HT1080 (cell line): ENCODE measurements at places on chromosomes 12 and 14. TPM values are rescaled to one million over a fixed set of nuclear protein-coding genes. Genes with fewer than 3 reads are reported as not detected.

DNA sequence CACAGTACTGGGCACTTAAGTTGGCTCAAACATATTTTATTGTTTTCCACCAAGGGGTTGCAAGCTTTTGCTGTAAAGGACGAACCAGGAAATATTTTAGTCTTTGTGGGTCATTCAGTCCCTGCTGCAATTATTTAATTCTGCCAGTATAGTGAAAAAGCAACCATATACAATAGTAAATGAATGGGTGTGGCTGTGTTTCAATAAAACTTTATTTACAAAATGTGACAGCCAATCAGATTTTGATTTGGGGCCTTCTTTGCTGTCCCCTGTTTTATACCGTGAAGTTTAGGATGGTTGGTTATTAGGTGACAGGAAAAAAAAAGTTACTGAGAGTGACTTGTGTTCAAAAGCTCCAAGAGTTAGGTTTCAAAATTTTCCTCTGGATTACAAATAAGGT is 956.4 kb downstream of the AACS start:
- no peak for DNase-seq

GRCh38 chr12:26868447-26869103 is 35.6 kb upstream of the ITPR2 start:
- no peak for DNase-seq

- no peak for DNase-seq
These were observed 1.2 kb downstream of the KCNJ8 start for GRCh38 chr12:21773263-21773741.

DNA sequence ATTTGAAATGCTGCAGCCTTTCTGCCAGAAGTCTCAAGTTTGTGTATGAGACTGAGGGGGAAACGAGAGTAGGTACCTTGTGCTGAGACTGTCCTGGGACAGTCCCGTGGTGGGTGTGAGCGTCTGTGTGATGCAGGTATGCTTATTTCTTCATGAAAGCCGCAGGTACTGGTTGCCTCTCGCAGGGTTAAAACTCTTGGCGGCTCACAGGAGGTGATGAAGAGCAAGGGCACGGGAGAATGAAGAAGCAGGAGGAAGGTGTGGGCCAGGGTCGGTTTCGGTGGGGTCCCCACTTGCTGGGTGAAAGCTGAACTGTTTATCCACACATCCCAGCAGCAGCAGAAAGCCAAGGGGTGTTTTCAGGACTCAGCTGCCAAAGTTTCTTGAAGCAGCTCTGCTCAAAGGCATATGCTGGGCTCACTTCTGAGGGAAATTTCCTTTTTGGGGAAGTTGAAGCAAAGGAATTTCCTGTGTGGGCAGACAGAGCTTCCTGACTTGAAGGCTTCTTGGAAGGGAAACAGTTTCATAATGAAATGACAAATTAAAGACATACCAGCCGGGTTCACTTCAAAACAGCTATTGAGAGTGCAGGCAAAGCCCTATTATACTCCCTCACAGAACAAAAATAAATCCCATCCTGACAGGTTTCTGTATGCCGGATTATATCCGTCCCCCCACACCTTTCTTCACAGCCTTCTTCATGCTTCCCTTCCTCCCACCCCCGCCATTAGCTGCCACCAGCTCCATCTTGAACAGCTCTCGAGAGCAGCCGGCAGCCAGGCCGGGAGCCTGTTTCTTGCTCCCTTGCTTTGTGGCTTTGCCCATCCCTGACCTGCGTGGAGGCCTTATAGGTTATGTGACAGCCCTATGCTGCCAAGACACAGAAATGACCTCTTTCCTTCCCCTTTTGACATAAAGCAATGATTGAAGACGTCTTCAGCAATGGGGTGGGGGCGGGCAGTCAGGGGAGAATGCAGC is 116.6 kb downstream of the ETV6 start:
- peak; percentile 14 for DNase-seq

- DNase-seq: no peak
These were observed 11.2 kb downstream of the PPP1CC start for GRCh38 chr12:110731479-110731878.

- DNase-seq: peak; percentile 93
These were observed 8.1 kb upstream of the P2RX7 start for GRCh38 chr12:121124402-121125109.

GRCh38 chr14:86003998-86004397 is 474.1 kb downstream of the FLRT2 start:
- DNase-seq: peak; percentile 43

- no peak for DNase-seq
These were observed 28.3 kb downstream of the DIO3 start for GRCh38 chr14:101589486-101590015.

DNA sequence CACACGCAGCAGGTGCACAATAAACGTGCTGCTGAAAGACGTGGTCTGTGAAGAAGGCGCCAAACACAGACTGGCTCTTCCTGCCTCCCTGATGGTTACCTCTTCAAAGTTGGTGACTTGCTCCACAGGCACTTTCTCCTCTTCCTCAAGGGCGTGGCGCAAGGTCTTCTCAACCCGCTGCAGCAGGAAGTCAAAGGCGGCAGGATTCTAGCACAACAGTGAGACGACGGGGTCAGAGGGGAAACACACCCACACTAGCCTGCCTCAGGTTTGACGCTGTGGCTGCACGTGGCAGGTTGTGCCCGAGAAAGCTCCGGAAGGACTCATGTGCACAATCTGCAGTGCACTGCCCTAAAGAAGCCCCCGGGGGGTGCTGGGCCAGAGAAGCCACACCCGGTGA is 15.0 kb downstream of the POLE start:
- no peak for DNase-seq

DNA sequence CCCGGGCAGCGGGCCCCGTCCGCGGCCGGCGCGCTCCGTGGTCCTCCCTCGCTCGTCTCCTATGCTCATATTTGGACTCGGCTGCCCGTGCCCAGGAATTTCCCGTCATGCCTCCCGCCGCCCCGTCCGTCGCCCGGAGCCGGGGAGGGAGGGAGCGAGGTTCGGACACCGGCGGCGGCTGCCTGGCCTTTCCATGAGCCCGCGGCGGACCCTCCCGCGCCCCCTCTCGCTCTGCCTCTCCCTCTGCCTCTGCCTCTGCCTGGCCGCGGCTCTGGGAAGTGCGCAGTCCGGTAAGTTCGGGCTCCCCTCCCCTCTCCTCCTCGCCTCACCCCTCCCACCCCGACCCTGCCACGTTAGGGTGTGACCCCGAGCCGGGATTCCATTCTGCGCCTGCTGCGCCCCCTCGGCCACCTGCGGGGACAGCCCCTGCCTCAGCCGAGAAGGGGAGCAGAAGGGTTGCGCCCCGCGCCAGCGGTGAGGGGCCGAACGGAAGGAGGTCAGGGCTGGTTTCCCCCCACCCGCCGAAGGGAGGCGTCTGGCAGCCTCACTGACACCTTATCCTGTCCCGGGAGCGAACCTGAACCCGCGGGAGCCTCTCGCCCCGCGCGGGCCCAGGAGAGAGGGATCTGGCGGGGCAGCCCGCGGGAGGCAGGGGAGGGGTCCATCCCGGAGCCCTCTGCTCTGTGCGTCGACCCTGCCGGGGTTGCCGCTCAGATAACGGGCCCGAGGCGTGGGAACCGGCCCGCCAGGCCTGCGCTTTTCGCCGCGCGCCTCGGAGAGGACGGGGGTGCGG is at the start of gene MSRB3:
TSS of gene MSRB3 (plus strand) at position 108 of the 793 bp plus-strand sequence. CDS start 29,897 bp downstream, outside the sequence.
- peak; percentile 55 for DNase-seq

DNA sequence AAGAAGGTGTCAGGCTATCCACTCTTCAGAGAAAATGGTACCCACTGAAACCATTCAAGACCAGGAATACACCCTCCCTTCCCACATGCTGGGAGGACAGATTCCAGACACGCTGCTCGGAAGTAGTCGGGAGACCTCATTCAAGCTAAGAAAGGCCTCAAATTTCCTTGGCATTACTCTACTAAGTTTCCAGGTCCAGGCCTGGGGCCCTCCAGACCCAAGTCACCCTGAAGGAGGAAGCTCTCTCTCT is 27.1 kb upstream of the RPLP0 start:
- no peak for DNase-seq

DNA sequence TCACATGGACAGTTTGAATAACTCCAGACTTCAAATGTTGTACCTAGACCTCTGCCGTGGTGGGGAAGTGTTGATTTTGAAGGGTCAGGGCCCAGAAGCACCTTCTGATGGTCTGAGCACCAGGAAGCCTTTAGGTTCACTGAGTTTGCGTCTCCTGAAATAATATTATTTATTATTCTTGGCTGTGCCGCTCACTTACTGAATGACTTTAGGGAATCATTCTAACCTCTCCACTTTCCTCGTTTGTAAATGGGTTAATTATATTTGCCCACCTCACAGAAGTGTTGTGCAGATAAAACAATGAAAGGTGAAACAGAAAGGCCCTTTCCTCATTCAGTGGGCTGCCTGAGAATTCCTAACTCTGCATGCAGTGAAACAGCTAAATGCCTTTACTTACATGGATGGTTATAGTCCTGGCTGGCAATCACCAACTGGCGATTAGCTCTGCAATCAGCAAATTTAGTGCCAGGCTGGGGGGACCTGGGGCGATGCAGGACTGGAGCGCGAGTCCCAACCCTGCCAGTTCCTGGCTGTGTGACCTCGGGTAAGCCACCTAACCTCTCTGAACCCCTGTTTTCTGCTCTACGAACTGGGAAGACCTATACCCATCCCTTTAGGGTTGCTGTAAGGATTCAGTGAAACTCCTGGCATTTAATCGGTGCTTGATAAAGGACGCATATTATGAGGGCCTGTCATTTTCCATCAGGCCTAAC is 57.5 kb downstream of the MAP1LC3B2 start:
- DNase-seq: no peak

DNA sequence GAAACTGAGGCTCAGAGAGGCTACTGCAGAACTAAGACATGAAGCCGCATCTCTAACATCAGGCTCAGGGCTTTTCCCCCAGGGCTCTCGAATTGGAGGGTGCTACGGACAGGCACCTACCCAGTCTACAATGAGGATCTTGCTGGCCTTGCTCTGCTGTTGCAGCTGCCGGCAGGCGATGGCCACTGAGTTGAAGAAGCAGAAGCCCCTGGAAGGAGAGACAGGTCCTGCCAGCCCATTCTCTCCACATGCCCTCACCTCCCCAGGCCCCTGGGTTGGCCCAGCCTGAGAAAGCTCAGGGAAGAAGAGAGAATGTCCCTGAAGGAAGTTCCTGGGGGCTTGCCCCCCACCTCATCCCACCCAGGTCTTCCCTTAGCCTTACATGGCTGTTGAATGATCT is 16.1 kb downstream of the SLC48A1 start:
- no peak for DNase-seq

GRCh38 chr14:54252072-54252730 is 144.6 kb upstream of the CDKN3 start:
- peak; percentile 94 for DNase-seq

- DNase-seq: no peak
These were observed 67.5 kb upstream of the BTG1 start for GRCh38 chr12:92213166-92213565.

DNA sequence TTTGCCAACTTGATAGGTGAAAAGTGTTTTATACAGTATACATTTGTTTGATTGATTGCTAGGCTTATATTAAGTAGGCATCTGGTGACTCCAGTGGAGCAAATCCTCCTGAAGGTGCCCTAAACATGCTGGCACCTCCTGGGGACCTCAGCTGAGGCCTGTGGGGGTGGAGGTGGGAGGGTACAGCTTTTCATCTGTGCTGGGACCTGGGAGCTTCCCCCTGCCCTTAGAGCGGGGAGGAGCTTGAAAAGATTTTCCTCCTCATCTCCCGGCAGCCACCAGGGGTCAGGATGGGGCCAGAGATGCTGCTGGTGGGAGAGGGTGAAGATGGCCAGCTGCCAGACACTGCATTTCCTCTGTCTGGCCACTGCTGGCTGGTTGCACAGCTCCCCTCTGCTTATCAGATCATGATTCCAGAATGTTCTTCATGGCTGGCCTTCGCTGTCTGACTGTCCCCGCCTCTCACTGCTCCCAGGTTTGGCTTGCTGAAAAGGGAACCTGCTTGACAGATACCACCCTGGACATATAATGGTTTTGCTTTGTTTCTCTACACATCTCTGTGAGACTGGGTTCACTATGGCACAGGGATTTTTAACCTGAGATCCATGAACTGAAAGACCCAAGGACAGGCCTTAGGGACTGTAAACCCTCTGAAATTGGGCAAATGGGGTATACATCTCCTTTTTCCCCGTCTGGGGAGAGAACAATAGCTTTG is 10.5 kb upstream of the JPH4 start:
- peak; percentile 90 for DNase-seq

DNA sequence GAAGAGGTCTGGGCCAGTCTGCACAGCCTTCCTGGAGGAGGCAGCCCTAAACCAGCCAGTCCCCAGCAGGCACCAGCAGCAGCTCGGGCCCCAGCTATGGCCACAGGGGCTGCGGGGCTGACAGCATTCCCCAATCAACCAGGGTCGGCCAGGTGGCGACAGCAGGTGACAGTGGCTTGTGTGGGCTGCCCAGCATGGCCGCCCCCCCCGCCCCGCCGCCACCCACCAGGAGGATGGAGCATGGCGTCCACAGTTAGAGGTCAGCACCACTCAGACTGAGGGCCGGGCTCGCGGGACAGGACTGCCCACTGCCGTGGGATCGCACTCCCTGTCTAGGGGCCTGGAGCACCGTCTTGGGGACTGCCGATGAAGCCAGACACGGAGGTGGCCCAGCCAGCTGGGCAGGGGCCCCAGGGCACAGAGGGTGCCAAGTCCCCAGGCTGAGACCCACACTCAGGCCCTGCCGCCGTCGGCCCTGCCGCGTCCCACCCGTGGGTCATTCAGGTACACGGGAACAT is 15.0 kb downstream of the AKT1 start:
- no peak for DNase-seq

GRCh38 chr14:89280600-89280999 is 136.4 kb downstream of the FOXN3 start:
- no peak for DNase-seq

- no peak for DNase-seq
These were observed 120.2 kb downstream of the SAMD4A start for GRCh38 chr14:54686871-54687749.

- no peak for DNase-seq
These were observed 82.3 kb downstream of the SPPL3 start for GRCh38 chr12:120821878-120822277.

- DNase-seq: no peak
These were observed 8.6 kb upstream of the SLC41A2 start for GRCh38 chr12:104966677-104967076.

DNA sequence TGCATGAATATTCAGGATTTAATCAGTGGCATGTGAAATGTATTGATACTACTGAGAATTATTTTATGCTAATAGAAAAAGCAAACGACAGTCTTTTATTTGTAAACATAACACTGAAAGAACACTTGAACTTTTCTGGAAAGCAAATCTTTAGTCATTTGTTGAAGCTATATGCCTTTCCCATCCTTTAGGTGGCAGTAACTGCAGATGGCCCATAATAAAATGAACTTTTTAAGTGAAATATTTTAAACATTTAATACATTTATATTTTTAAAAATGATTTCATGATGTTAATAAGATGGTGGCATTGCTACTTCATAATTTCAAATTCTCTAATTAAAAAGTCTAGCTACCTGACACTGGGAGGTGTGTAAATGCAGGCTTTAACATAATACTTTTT is 13.9 kb upstream of the KRR1 start:
- DNase-seq: no peak

The CYP46A1 gene
- not detected in 2 replicates for total RNA-seq

The BCL11B gene
- 0.17 and 0.18 TPM in 2 replicates for total RNA-seq

The DPF3 gene
- total RNA-seq: 2.2 and 3.0 TPM in 2 replicates

The ZC2HC1C gene
- 1.4 TPM in 1 of 2 replicates, not detected in the other for total RNA-seq

The SLC17A8 gene
- total RNA-seq: not detected in 2 replicates

The PIWIL1 gene
- total RNA-seq: not detected in 2 replicates

The PCED1B gene
- 0.24 and 0.50 TPM in 2 replicates for total RNA-seq

The MYRFL gene
- total RNA-seq: not detected in 2 replicates

The PHLDA1 gene
- total RNA-seq: 155 and 184 TPM in 2 replicates

The BAZ2A gene
- total RNA-seq: 23.6 and 47.0 TPM in 2 replicates

The DHRS7 gene
- 52.9 and 64.8 TPM in 2 replicates for total RNA-seq

The LMNTD1 gene
- total RNA-seq: not detected in 2 replicates

The MBD6 gene
- total RNA-seq: 4.9 and 9.5 TPM in 2 replicates

The NAA30 gene
- 11.7 and 13.6 TPM in 2 replicates for total RNA-seq

The C1QL4 gene
- 5.3 and 5.7 TPM in 2 replicates for total RNA-seq

The C3AR1 gene
- 1.9 and 3.1 TPM in 2 replicates for total RNA-seq

The ESPL1 gene
- total RNA-seq: 16.8 and 20.0 TPM in 2 replicates

The RNASE3 gene
- not detected in 2 replicates for total RNA-seq
